ENCODE measurements at places on chromosomes 6 and 20.

DNA sequence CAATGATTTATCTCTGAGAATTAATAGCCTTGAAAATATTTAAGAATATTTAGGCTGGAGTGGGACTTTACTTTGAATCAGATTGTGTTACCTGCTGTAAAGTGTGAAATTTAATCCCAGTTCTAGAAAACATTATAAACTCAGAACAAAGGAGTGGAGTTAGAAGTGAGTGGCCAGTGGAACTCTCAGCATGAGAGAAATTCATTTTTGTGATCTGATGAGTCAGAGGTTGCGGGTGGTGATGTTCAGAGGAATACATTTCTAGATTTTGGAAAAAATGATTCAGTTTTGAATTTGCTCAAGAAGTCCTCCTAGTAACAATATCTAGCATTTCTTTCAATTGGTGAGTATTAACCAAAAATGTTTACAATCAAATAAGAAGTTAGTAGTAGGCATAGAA is 167.5 kb downstream of the ZFAND3 start:
- no peak for DNase-seq

GRCh38 chr6:52127957-52128356 is 40.5 kb upstream of the PKHD1 start:
- DNase-seq = no peak

DNA sequence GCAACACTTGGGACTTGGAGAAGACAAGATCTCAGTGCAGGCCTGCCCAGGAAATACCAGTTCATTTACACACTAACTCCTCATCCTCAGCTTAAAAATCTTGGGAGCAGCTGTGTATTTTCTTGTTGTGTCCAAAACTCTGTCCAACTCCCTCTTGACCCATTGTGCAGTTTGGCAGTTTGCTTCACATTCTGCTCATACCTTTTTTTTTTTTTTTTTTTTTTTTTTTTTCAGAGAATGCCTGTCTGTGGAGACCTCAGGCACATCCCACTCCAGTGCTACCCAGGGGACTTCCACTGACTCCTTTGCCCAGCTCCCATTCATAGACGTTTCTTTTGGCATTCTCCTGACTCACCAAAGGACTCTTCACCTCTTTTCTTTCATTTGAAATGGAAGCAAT is 265.8 kb upstream of the TCF21 start:
- DNase-seq = no peak

DNA sequence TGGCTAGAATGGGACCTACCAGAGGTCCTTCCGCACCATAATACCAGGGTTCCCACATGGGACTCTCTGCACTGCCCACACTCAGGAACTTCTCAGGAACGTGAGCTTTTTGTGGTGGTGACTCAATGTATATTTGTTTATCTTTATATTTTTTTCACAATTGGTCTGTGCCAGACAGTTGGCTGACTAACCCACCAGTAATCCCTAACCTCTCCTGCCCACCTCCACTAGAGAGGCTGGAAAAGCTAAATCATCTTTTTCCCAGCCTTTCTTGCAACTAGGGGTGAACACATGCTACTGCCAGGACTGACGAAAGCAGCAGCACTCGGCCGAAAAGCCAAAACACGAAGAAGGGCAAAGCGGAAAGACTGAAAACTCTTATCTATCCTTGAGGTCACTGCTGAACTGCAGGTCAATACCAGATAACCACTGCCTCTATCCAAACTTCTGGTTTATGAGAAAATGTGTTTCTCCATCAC is 112.9 kb downstream of the TRERF1 start:
- no peak for DNase-seq

GRCh38 chr20:52948491-52948890 is 23.7 kb upstream of the TSHZ2 start:
- DNase-seq = no peak

DNA sequence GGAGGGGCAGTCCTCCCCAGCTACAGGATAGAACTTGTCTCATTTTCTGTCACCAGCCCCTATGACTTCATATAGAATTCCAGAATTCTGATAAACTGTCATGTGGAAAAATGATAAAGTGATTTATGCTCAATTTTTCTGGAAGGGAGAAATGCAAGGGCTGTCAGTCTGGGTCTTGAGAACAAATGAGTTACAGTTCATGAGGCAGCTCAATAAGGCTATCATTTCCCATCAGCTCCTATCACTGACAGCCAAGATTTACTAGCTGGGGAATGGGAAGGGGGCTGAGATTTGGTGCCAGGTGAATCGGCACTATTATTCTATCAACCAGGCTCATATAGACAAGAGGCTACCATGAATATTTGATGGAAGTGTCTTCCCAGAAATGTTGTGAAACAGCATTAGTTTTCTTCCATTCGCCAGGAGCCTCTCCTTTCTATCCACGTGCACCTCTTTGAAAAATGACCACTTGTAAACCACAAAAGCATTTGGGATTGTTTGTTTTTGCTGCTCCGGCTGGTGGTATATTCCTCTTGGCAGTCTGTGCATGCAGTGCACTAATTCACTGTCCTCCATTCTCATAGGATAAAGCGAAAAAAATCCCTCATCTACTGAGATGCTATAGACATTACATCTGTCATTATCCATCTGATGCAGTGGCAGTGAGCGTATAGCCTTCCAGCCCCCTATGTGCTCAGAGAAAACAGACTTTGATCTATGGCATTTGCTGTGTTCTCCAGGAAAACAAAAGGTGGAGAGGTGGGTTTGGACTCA is 528.7 kb upstream of the RNF217 start:
- DNase-seq = no peak

DNA sequence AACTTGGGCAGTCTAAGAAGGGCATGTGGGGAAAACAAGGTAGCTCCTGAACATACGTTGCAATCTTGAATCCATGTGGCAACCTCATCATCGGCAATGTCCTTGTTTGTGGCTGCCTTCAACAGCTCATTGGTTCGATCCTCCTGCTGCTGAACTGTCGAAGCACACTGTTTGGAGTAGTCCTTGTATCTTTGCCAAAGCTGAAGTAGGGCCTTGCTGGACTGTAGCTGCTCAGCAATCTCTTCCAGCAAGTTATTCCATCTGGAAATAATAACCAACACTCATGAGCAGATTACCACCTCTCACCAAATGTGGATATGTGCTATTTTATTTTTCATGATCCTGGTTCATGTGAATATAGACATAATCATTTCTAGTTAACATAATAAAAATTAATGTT is 413.3 kb downstream of the ESR1 start:
- DNase-seq = no peak

DNA sequence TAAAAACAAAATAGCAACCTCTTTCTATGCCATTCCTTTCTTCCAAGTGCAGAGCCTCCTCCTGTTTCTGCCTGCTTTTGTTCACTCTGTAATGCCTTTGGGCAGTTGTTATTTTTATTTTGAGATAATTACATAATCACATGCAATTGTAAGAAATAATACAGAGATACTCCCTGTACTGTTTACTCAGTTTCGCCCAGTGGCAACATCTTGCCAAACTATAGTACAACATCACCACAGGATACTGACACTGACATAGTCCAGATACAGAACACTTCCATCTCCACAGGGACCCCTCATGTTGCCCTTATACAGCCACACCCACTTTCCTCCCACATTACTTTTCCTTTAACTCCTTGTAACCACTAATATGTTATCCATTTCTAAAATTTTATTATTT is 59.7 kb downstream of the BANF2 start:
- no peak for DNase-seq

DNA sequence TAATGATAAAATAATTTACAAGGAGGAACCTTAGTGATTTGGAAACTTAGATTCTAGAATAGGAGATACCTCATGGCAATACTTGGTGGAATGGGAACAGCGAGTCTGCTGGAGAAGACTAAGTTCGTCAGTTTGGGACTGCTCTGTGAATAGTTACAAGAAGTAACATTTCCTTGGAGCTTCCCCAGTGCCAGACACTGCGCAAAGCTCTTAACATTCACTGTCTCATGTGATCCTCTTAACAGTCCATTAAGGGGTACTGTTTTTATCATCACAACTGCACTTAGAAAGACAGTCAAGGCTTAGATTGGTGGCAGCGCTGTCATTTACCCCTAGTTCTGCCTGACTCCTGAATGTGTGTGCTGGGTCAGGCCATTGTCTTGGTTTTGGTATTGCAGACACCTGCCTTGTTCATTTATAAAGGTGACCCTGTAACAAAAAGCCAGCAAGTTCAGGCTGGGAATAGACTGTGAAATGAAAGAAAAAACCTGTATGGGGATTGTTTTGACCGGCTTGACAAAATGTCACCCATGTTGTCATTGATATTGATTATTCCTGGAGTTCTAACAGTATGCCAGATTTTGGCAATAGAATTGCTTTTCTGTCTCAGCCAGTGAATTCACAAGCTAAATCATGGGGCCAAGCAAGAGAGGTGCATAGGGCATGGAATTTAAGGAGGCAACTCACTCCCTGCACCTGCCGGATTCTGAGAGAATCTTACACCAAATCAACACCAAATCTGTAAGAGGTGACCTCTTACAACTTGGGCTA is 118.4 kb downstream of the SASH1 start:
- DNase-seq = no peak

GRCh38 chr6:36743538-36744303 is 46.1 kb downstream of the RAB44 start:
- no peak for DNase-seq

DNA sequence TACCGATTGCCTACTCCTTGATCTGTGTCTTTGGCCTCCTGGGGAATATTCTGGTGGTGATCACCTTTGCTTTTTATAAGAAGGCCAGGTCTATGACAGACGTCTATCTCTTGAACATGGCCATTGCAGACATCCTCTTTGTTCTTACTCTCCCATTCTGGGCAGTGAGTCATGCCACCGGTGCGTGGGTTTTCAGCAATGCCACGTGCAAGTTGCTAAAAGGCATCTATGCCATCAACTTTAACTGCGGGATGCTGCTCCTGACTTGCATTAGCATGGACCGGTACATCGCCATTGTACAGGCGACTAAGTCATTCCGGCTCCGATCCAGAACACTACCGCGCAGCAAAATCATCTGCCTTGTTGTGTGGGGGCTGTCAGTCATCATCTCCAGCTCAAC is 13.5 kb downstream of the CCR6 start:
- no peak for DNase-seq

Data from T47D (cell line).